ENCODE measurements at places on chromosomes 5 and 9.

DNA sequence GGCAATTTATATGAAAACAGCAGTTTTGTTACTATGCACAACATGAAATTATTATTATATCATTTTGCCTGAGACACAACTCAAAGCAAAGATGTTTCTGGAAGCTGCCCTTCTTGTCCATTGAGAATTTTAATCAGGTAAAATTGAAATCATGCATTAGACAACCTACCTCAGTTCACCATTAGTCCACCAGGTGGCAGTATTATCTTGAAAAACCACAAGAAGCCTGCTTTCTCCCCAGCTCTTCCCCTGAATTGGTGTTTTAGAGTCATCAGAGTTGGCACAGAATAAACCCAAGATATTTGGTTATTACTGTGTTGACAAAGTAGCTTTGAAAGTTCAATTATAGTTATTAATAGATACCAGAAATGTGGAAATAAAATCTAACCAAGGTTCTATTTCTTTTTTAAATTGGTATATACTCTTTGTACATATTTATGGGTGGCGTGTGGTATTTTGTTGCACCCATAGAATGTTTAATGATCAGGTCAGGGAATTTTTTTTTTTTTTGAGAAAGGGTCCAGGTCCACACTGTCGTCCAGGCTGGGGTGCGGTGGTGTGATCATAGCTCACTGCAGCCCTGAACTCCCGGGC is 25.7 kb downstream of the UTP15 start:
- no peak for DNase-seq

DNA sequence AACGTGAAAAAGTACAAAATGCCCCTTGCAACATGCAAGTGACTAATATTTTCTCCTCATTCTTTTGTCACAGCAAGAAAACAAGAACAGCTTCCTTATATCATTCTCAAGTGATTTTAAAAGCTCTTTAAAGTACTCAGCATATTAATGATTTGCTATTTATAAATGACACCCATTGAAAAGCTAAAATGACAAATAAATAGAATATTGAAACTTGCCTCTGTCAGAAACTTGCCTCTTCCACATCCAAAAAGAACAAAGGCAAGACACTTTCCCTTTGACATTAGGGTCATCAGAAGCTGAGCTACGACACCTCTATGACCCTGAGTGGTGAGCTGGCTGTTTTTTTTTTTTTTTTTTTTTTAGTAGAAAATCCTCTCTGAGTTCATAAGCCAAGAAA is 339.6 kb upstream of the ITGA1 start:
- DNase-seq, result no peak

GRCh38 chr9:8508671-8509290 is 709.2 kb upstream of the DMAC1 start:
- DNase-seq, result no peak

- DNase-seq, result no peak
Measured at GRCh38 chr5:16857635-16858034, 78.5 kb downstream of the MYO10 start.

GRCh38 chr9:77019926-77020412 is 514 bp downstream of the FOXB2 start:
- DNase-seq, result no peak

GRCh38 chr9:99921875-99922710 is 15.6 kb downstream of the STX17 start:
- no peak for DNase-seq

GRCh38 chr9:33177639-33178038 is 10.5 kb upstream of the B4GALT1 start:
- no peak for DNase-seq

GRCh38 chr5:110105692-110106091 is 416.0 kb downstream of the MAN2A1 start:
- no peak for DNase-seq

- DNase-seq, result no peak
Measured at GRCh38 chr9:108565651-108566378, 290.0 kb downstream of the ACTL7B start.

DNA sequence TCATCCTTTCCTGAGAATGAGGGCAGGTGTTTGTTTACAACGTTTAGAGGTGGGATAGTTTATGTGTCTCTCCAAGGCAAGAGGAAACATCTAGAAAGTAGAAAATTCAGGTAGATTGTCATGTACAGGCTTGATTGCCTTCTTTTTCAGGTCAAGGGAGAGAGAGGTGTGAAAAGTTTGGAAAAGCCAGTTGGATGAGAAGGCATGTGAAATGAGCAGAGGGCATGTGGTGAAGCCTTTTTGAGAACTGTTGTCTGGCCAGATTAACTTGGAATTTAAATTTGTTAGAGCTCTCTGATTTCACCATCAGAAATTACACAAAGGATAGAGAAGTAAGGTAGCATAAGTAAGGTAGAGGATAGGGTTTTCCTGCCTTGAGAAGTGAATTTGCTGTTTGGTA is 74.6 kb downstream of the SNX24 start:
- DNase-seq, result no peak

DNA sequence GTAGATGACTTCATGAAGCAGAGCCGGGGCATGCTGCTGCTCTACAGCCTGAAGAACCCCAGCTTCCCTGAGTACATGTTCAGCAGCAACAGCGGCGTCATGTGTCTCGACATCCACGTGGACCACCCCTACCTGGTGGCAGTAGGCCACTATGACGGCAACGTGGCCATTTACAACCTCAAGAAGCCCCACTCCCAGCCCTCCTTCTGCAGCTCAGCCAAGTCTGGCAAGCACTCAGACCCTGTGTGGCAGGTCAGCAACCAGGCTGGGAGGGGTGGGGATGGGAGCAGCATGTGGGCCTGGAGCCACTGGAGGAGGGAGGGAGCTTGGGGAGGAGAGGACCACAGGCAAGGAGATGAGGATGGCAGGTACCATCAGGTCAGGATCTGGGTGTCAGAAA is 16.2 kb downstream of the ENHO start:
- no peak for DNase-seq

GRCh38 chr5:131288328-131288727 is 24.5 kb downstream of the CDC42SE2 start:
- no peak for DNase-seq

DNA sequence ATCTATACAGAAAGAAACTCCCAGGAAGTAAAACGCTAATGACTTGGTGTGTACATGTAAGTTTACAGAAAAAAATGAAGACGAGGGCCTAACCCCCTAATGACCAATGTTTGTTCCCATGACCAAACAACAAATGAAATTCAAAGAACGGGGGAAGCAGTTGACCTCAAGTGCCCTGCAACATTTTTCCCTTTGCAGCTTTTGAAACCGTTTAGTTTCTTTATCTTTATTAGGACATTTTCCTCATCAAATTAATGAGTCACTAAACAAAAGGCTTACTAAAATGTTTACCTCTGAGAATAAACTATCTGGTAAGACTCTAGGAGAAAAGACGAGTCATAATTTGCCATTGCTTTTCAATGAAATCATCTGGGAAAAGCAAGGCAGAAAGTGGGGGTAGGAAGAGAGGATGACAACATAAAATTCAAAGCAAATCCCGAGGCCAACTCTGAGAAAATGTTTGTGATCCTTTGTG is 57.4 kb downstream of the LHFPL2 start:
- no peak for DNase-seq

- DNase-seq, result no peak
Measured at GRCh38 chr9:108108280-108108851, 618.8 kb upstream of the KLF4 start.

- DNase-seq, result no peak
Measured at GRCh38 chr9:37632479-37632878, 18.3 kb upstream of the FRMPD1 start.

- no peak for DNase-seq
Measured at GRCh38 chr5:141598391-141599345, 20.1 kb downstream of the DIAPH1 start.

DNA sequence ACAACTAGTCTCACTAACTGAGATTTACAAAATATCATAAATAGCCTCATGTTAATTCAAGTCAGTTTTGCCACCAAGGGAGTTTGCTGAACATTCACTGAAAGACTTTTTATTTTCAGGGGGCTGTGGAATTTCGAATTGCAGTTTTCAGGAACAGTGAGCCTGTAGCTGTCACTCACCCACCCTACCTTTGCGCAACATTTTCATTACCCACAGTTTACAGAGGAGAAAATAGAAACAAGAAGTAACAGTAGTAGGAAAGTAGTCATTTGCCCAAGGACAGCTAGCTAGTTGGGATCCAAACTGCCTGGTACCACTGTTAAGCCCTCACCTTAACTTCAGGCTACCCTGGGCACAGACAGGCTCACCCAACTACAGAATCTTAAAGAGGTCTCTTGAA is 154.1 kb downstream of the ADAMTS12 start:
- no peak for DNase-seq

DNA sequence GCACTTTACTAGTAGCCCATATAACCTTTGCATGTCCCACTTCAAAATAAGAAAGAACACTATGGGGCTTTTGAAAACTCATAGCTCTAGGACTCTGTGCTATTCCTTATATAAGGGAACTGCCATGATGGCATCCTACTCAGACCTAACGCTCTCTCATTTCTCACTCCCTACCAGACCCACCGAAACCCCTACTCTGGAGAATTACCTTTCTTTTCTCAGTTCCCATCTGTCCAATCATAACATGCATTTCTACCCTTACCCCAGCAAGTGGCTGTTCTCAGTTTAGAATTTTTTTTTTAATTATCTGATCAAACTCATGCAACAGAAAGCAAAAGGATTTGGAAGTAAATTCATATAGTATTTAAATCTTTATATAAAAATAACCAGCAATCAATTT is 27.3 kb downstream of the CARNMT1 start:
- no peak for DNase-seq

- DNase-seq, result no peak
Measured at GRCh38 chr9:69549310-69550202, 122.6 kb downstream of the APBA1 start.

DNA sequence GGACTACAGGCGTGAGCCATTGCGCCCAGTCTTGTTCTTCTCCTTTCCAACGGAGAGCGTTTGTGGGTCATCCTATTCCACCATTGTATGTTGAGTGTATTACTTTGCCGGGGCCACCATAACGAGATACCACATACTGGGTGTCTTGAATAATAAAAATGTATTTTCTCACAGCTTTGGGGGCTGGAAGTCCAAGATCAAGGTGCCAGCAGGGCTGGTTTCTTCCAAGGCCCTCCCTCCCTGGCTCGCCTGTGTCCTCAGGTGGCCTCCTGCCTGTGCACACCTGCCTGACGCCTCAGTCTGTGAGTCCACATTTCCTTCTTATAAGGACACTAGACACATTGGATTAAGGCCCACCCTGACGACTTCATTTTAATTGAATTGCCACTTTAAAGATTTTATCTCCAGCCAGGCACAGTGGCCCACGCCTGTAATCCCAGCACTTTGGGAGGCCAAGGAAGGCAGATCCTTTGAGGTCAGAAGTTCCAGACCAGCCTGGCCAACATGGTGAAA is 175.1 kb downstream of the C9orf50 start:
- no peak for DNase-seq

DNA sequence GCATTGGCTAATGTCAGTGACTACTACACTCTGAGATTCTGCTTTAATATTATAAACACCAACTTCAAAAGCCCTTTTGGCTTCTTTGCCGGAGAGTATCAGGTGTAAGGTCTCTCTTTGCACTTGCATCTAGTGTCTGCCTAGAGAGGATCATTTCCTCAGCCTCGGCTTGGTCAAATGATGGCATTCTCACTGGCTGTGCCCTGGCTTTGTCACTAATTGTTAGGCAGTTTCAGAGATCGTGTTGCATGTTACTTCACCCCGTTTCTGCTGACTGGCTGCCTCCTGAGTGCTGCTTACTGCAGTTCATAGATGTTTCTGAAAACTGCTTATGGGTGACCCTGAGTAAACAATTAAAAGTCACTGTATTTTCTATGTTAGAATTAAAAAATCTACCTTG is 48.8 kb downstream of the SLC1A3 start:
- DNase-seq, result no peak

GRCh38 chr9:68446836-68447235 is 90.4 kb downstream of the PGM5 start:
- no peak for DNase-seq

DNA sequence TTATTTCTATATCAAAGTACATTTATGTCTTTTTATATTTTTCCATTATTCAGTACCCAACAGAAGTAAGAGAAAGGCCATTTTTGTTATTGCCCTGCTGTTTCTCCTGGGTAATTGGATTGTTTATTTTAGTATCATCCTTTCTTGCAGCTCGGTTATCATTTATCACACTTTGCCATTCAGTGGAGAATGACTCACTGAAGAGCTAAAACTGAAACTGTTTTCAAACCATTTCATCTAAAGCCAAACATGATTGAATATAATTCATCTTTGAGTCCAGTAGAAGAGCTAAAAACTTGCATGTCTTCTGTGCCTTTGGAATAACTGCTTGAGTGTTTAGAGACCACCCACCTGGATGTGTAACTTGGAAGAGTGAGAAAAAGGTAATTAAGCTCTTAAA is 139.5 kb upstream of the PRDM9 start:
- DNase-seq, result no peak

GRCh38 chr9:137383081-137383783 is 39.7 kb downstream of the EXD3 start:
- no peak for DNase-seq

DNA sequence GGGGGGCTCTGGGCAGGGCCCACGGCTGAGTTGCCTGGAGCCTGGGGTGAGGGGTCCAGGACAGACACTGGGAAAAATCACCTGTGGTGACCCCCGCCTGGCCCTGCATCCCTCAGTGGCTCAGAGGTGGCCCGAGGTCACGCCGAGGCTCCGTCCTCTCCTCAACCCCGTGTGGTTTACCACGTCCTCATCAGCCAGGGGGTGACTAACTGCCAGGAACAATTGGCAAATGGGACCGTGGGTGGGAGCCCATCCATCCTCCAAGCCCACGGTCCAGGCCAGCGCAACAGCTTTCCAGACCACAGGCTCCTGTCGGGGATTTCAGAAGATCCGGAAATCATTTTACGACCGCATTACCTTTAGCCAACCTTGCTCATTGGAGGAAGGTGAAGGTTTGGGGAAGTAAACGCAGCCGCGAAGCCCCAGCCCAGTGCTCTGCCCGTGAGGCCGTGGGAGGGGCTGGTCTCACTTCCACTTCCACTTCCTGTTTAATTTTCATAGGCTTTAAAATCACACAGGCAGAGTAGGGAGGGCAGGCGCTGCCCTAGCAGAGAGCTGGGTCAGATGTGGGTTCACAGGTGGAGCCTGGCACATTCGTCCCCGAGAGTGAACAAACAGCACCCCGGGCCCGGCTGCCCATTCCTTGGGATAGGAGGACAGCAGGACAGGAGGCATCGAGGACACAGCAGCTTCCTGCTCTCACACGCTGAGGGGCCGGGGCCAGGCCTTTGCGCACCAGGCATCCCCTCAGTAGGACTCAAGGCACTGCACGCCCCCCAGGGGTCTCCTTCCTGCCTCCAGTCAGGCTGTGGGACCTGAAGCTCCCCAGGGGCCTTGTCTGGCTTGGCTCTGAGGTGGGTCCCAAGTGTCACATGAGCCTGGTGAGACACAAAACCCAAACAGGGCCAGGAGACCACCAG is 19.8 kb upstream of the SLC9A3 start:
- no peak for DNase-seq
